Spleen (tissue), 13 donors: ENCODE measurements at places on chromosomes 13 and 19. TPM values are rescaled to one million over a fixed set of nuclear protein-coding genes. Genes with fewer than 3 reads are reported as not detected.

DNA sequence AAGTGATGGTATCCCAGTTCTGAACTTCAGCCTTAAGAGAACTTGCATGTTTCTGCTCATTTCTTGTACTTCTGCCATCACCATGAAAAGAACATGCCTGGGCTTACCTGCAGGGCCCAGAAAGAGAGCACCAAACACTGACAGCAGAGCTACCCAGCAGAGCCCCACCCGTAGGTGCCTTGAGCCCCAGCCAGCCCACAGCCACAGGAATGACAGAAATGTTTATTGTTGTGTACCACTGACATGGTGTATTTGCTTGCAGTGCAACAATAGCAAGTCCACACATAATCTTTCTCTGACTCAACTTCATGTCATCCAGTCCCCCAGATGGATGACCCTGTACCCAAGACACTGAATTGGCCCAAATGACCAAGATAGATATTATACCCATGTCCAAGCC is 195.2 kb downstream of the TSHZ3 start:
- DNase-seq = no peak

DNA sequence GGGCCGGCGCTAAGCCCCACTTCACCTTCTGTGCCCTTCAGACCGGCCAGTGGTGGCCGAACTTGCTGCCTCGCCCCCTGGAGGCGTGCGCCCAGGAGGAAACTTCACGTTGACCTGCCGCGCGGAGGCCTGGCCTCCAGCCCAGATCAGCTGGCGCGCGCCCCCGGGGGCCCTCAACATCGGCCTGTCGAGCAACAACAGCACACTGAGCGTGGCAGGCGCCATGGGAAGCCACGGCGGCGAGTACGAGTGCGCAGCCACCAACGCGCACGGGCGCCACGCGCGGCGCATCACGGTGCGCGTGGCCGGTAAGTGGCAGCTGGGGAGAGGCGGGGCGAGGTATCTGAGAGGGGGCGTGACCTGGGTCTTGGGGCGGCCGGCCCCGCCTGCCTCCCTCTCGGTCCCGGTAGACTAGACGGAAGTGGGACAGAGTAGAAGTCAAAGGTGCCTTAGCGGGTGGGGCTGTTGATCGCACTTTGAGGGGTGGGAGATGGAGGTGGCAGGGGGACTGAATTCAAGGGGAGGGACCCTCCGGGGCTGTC is 5.6 kb downstream of the ICAM5 start:
- DNase-seq = peak; percentile 92

DNA sequence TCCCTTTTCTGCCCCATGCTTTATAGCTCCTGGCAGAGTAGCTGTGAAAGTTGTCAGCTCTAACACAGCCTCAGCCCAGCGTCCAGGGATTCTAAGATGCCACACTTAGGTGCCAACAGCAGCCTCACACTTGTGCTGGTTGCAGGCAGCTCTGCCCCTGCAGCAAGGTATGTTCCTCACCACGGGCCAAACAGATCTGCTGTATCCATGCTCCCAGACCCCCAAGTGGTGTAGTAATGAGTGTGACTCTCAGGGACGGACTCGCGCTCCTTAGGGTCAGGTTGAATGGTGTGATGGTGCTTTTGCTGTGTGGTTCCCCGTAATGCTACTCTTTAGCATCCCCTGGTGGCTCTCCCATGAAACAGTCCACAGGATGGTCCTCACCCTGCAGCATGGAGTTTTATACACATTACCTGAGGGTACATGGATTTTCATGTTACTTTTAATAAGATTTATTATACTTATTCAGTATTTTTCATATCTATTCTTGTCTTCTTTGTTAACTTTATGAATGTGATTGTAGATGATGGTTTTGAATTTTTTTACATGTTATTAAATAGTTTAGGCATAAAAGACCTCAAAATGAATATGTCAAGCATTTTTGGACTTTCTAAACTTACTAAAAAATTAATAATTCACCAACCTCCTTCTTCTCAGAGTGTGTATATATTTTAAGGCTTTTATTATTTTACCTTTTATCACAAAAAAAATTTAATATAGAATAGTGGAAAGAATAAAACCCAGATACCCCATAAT is 232.5 kb downstream of the SLC7A1 start:
- DNase-seq = no peak

- no peak for DNase-seq
These were observed 1189.2 kb downstream of the EFNB2 start for GRCh38 chr13:105346141-105346775.

- DNase-seq = no peak
These were observed 274.7 kb downstream of the SUCLA2 start for GRCh38 chr13:47726394-47726793.

DNA sequence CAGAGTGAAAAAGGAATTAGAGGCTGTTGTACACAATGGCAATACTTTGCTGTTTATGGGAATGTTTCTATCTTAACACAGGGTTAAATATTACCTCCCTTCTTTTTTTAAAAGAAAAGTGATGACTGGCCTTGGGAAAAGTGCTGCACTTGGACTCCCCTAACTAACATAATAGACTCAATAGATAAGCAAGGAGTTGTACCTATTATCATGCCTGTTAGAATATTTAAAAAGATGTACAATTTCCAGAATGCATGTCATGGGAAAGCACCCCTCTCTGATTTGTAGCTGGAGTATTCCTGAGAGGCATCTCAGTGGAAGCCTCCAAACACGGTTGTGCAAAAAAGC is 79.3 kb upstream of the GPC6 start:
- DNase-seq = no peak

DNA sequence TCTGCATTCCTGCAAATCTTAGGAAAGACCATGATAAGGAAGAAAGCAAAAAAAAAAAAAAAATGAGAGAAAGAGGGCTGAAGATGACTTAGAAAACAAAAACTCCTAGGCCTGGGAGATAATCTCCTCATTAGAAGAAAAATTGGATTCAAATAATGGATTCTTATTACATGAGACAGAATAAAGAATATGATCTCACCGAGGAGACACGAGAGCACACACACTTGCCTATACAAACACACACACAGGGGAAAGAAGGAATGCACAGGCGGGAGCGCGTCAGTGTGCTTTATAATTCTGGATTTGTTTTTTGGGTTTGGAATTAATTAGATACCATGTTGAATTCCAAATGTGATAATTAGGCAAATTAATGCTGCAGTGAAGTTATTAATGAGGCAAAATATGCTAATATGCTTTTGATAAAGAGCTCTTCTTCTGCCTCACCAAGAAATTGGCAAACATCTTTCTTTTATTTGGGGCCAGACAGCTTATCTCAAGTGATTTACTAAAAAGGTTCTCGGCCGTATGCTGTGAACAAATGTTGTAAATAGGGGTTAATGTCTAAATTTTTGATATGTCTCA is 36.1 kb upstream of the PCDH8 start:
- no peak for DNase-seq

Gene DIRAS1
- total RNA-seq = 2.5 TPM

Gene FCGBP
- total RNA-seq = 9.0 TPM

Gene SLC25A41
- not detected for total RNA-seq
